ENCODE measurements at places on chromosomes 3 and 15.

DNA sequence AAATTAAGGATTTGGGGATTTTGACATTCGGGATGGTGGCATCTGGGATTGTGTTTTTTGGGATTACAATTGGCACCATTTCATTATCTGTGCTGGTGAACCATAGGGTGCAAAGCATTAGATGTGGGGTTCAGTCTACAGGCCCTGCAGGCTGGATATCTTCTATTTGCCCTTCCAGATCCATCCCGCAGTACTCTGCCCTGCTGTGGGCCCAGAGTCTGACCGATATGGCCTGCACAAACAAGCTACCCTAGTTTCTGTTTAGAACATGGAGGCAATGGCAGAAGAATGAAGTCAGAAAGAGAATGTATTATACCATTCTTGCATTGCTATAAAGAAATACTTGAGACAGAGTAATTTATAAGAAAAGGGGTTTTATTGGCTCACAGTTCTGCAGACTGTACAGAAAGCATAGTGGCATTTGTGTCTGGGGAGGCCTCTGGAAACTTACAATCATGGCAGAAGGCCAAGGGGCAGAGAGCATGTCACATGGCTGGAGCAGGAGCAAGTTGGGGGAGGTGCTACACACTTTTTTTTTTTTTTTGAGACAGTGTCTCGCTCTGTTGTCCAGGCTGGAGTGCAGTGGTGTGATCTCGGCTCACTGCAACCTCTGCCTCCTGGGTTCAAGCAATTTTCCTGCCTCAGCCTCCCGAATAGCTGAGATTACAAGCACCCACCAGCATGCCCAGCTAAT lies 93.7 kb downstream of the NCEH1 start:
- DNase-seq = no peak

DNA sequence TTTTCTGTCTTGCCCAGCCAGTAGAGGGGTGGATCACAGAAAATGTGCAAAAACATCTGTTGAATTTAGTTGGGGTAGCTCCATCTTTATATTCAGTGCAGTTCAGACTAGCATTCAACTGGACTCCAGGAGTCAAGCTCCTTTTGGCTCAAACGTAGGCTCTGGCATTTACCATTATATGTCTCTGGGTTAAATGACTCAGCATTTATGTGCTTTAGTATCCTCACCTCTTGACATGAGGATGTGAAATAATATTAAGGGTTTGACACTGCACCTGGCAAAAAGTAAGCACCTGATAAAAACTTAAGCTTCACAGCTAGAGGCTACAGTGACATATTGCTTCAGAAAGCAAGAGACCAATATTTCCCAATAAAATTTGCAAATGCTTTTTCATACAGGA lies 14.8 kb downstream of the PRC1 start:
- no peak for DNase-seq

DNA sequence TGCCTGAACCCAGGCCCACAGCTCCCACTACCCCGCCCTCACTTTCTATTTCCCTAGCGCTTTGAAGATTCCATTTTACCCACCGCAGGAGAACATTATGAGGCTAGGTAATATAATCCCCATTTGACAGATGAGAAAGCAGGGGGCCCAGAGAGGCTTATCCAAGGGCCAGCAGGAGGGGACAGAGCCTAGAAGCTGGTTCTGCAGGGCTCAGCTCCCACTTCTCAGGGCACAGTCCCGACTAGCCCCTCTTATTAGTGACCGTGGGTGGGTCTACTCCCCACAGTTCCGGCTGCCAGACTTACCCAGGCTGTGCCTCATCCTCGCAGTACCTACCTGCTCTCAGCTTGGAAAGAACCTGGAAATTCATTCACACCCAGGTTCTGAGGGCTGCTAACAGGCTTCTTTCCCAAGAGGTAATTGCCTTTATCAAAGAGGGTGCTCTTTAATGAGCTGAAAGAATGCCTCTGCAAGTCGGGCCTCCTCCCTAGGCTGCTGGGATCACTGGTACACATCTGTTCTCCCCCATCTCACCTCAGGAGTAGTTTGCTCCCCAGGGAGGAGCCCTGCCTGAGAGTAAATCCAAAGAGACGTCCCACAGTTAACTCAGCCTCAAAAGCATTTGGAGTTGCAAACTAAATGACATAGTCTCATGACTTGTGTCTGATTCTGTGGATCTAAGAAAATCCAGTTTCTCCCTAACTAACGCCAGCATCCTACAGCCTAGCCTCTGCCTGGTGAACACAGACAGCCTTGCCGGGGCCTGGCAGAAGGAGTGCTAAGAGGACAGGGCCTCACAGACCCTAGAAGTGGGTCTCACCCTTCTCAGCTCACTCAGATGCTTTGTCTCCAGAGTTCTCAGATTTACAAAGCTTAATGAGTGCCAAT lies 125.0 kb downstream of the CHSY1 start:
- no peak for DNase-seq

DNA sequence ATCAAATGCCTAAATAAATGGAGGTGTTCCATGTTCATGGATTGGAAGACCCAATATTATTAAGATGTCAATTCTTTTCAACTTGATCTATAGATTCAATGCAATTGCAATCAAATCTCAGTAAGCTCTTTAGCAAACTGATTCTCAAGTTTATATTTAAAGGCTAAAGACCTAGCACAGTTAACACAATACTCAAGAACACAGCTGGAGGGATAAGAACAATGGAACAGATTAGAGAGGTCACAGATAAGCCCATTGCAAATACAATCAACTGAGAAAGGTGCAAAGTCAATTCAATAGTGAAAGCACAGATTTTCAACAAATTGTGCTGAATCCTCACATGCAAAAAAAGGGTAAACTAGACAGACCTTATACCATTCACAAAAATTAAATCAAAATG lies 198.9 kb downstream of the P3H2 start:
- no peak for DNase-seq

- no peak for DNase-seq
These were observed 21.5 kb upstream of the RORA start for GRCh38 chr15:61250613-61251012.

GRCh38 chr3:171834461-171834801 lies 8.7 kb upstream of the TMEM212 start:
- no peak for DNase-seq

DNA sequence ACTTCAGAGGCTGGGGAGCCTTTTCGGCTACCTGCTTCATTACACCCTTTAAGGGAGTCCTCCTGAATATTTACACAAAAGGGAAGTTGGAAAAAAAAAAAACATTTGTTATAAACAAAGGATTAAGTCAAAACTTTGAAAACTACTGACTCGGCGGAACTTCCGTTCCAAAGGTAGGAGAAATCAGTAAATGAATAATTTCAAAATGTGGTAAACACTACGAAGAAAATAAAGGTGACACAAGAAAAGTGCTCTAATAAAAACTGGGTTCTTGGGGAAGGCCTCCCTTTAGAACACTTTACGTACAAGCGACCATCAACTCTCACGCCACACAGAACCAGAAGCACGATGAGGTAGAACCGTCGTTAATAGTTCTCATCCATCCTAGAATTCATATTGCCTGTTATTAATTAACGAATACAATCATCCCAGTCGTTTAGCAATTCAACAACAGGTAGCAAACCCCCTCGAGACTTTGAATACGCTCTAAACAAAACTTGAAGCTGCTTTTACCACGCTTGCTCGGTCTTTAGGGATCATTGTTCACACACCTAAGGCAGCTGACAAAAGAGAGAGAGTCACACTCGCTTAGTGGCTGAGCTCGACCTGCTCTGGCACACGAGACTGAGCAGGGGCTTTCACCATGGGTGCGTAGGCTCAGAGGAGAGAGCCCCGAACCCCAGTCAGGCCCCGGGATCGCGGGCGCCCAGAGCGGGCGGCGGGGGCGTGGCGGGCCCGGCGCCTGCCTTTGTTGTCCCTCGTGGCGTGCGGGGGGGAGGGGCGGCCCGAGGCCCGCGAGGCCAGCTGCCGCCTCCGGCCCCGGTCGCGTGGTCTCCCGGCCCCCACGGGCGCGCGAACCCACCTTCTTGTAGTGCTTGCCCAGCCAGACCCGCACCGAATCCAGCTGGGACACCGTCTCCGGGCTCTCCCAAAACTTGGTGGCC lies 680 bp downstream of the SMARCC1 start:
- DNase-seq = peak; percentile 35

DNA sequence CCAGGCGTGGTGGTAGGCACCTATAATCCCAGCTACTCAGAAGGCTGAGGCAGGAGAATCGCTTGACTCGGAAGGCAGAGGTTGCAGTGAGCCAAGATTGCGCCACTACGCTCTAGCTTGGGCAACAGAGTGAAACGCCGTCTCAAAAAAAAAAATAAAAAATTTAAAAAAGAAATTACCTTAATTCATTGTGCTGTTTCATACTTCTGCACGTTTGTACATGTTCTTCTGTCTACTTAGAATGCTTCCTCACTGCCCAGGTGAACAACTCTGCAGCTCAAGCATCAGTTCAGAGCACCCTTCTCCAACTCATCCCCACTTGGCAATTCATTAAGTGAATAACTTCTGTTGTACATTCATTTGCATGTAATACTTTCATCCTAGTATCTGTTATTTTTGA lies 14.0 kb downstream of the CAPN7 start:
- no peak for DNase-seq

DNA sequence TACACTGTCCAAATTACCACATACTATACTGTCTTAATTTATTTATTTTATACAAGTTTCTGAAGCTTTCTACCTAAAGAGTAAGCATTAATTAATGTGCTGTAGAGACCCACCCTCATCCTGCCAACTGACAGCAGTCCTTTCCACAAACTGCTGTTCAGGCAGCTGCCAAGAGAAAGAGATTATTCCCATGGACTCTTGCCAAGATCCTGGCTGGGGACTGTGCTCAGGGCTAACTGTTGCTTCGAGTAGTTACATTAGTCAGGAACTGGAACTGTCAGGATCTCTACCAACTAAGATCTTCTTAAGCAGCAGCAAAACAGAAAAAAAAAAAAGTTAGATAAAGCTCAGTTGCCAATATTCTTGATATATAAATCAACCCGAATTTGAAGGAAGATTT lies 398.8 kb downstream of the MECOM start:
- no peak for DNase-seq

DNA sequence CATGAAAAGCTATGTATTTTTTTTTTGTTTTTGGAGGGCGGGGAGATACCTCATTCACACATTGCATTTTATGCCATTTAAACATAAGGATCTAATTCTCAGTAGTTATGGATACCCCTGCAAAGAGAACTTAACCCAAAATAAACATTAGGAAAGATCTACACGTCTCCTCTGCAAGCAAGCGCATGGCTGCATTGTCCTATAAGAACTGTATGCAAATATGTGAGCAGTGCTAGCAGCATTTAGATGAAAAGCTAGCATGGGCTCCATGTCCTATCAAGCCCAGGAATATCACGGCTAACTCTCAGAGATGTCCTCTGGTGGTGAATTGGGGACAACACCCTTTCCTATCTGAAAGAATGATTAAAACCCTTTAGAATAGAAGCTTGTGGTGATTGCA lies 292.8 kb downstream of the MEX3B start:
- DNase-seq = no peak

- DNase-seq = no peak
These were observed 28.0 kb upstream of the VGLL4 start for GRCh38 chr3:11671648-11672100.

GRCh38 chr3:45170096-45170495 lies 23.9 kb upstream of the CDCP1 start:
- DNase-seq = no peak

DNA sequence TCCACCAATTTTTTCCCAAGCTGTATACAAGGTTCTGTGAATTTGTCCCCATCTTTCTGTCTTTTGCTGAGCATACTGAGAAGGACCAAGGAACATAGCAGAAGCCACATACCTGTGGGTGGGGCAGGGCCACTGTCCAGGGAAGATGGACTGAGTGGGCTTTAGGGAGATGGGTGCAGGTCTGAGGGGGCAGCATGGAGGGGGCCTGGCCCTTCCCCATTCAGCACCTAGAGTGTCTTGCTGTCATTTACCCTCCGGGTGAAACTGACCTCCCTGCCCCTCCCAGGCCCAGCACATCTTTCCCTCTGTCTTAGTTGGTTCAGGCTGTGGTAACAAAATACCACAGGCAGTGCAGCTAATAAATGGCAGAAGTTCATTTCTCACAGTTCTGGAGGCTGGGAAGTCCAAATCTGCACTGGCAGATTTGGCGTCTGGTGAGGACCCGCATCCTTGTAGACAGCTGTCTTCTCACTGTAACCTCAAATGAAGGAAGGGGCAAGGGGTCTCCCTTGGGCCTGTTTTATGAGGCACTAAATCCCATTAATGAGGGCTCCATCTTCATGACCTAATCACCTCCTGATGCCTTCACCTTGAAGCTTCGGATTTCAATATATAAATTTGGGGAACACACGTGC lies 180.0 kb upstream of the SMAD3 start:
- DNase-seq = no peak

DNA sequence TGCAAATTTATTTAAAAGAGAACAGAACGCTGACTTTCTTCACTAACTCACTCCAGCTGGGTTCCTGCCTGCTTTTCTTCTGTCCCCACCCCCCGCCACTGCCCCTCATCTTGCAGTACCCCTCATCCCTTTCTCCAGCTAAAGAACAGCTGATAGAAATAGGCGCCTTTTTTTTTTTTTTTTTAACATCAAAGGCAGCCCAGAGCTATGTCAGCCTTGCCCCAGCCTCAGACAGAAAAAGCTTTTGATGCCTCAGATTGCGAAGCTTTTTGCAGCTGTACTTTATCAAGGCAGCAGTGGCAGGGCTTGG lies 1.8 kb downstream of the CADPS start:
- no peak for DNase-seq

GRCh38 chr3:24135280-24135679 lies 190.2 kb downstream of the NR1D2 start:
- DNase-seq = no peak

- no peak for DNase-seq
These were observed 28.3 kb downstream of the AQR start for GRCh38 chr15:34941185-34941698.

DNA sequence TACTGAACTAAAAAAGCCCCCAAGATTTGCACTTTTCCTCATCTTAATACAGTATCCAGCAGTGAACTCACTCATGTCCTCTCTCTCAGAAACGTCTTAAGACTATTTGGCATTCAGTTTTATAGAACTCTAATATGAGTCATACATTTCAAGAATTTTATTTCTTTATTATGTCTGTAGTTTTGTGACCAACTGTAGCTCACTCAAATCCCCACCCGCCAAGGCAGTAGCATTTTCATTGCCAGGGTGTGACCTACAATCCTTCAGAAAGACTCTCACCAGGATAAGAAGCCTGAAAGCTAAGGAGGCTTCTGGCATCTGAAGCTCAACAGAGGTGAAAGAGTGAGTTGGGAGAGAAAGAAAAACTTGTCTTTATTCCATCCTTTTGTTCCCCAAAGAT lies 537.1 kb downstream of the RSL24D1 start:
- DNase-seq = no peak
